Stimulated activated CD4-positive, alpha-beta T cell treated with anti-CD3 and anti-CD28 coated beads, Interleukin-1b, Interleukin-23, amount 100 ng/mL, for 1 hour (primary cell): ENCODE measurements at places on chromosomes 16 and 17.

GRCh38 chr17:69093279-69093789 lies 32.6 kb upstream of the ABCA9 start:
- DNase-seq = no peak

DNA sequence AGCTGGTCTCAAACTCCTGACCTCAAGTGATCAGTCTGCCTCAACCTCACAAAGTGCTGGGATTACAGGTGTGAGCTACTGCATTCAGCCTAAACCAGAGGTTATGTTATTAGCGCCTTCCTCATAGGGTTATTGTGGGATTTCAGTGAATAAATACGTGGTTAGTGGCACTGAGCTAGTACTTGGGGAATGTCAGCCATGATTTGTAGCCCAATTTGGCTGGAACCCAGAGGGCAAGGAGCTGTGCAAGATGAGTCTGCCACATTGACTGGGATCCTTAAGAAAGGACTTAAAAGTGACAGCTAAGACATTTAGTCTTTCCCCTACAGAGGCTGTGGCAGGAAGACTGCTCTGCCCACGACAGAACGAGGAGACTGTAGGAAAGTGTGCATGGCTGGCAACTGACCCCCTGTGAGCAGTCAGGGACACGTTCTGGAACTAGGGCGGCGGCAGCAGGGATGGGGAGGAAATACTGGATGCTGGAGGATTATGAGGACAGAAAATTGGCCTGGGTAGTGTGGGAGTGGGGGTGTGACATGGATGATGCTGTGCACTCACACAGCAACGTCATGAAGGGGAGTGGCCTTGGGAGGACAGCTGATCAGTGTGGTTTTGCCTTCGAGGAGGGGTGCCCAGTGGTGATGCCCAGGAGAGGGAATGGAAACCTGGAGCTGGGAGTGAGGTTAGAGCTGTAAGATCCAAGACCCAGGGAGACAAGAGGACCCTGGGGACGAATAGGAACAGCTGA lies 14.6 kb downstream of the ATP5PD start:
- peak; percentile 32 for DNase-seq

- no peak for DNase-seq
Observed at GRCh38 chr17:47225911-47226688, 17.0 kb downstream of the MYL4 start.

- no peak for DNase-seq
Observed at GRCh38 chr17:83183951-83184506, 104.6 kb downstream of the METRNL start.

GRCh38 chr17:34171245-34171818 lies 83.8 kb upstream of the CCL2 start:
- no peak for DNase-seq

DNA sequence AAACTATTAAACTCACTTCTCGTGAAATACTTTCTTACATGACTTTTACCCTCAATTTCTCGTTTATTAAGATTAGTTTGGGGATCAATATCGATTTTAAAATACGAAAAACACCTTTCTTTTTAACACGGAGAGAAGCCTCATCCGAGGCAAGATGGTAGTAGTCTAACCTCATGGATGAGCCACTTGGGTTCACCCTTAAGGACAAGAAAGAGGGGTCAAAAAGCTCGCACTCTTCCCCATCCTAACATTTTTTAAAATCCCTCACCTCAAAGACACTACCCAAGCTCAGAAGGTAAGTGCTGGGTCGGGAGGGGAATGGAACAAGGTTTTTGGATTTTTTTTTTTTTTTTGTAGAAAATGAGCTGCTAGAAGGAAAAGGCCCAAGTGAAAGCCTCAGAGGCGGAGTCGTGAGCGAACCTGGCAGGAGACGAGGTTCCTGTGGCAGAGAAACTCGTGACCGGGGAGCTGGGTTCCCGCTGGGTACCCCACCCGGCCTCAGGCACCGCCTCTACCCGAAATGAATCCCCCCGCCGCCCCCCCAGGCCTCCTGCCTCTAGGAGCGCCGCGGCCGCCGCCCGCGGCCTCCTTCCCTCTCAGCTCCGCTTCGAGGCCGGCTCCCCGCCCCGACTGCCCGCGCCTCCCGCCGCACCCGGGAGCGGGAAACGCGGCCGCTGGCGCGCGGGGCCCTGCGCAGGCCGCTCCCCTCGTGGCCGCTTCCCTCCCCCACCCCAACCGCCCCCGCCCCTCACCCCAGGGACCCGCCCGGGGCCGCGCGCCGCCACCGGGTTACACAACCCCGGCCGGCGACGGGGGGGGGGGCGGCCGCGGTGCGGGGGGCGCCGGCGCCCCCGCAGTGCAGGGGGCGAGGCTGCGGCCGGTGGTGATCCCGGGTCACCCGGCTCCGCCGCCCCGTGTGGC lies 1.6 kb downstream of the NUFIP2 start:
- DNase-seq = no peak

DNA sequence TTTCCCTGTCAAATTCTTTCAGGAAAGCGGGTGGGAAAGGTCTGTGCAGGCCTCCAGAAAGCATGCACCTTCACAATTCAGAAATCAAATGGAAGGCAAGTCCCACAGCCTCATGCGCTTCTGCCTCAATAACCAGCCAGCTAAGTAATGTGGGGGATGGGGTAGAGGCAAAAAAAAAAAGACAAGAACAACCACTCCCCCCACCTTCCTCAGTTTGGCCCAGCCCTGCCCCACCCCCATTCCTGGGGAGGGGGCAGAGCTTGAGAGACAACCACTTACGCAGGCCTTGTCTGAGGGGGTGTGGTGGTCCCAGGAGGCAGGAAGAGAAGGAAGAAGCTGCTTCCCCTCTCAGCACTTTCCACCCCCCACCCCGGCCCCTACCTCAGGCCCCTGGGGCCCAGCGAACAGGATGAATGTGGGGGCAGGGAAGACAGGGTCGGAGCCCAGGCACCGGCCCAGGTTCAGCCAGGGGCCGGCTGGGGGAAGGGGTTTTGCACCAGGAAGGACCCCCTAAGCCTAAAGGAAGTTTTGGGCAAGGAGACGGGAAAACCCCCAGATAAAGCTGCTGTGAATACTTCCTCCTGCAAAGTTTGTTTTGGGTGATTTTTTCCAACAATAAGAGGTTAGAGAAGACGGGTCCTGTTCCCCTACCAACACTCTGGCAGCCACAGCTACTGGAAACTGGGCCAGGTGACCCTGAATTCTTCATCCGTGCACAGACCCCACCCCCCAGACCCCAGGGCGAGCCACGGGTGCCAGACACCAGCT lies 1.2 kb downstream of the JUP start:
- no peak for DNase-seq

DNA sequence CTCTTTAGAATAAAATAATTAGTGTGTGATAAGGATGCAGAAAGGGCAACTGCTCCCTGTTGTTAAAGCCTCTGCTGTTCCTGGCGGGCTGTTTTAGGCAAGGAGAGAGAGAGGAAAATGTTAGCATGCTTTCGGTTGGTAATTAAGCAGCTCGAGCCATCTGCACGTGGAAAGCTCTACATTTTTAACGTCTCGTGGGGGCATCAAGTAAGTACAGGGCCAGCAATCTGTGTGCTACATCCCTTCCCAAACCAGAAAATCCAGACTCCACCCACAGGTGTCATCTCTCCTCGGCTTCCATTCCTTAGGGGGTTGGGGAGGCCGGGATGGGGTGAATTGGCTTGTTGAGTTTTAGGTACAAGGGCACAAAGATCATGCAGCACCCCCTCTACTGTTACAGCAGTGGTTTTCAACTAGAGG lies 62.4 kb upstream of the MARCHF10 start:
- DNase-seq = no peak

DNA sequence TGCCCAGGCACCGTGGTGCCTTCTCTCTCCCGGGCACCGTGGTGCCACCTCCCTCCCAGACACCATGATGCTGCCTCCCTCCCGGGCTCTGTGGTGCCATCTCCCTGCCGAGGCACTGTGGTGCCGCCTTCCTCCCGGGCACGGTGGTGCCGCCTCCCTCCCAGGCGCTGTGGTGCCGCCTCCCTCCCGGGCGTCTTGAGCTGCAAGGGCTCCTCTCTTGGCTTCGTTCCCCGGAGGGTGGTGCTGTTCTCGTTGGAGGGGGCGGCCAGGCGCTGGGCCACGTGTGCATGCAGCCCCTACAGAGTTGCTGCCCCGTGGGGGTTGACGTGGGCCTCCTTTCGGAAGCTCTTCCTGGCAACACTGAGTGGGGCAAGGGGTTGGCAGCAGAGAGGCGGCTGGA lies 8.2 kb downstream of the CENPX start:
- DNase-seq = no peak

DNA sequence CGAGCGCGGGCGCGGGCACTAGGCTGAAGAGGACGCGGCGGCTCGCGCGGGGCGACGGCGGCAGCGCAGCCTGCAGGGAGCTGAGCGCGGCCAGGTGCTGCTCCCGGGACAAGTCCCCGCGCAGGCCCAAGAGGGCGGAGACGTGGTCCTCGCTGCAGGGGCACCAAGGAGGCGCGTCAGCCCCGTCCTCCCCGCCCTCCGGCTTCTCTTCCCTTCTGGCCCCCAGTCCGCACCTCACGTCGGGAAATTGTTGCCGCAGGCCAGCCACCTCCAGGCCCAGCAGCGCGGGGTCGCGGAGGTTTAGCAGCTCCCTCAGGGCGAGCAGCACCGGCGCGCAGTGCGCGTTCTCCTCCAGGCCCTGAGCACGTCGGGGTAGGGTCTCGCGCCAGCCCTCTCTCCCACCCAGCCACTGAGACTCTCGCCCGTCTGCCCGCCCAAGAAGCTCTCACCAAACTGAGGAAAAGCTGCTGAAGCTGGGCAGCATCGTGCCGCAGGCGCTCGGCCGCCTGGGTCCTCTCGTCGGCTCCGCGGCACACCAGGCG lies 761 bp upstream of the MATCAP1 start:
- DNase-seq = no peak

DNA sequence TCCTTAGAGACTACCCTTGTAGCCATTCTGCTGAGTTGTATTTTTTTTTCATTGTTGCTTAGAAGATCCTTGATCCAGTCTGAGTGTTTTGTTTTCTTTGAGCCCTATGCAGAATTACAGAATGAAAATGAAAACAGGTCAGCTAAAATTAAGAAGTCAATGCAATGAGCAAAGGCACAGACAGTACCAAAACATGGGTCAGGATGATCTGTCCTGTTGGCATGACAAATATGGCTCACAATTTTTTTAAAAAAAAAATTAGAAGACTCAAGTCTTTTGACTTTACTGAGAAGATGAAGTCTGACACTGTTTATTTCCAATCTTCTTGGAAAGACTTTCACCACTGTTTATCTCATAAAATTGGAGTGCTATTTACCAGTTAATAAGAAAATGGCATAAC lies 32.4 kb downstream of the KCNJ16 start:
- DNase-seq = no peak

DNA sequence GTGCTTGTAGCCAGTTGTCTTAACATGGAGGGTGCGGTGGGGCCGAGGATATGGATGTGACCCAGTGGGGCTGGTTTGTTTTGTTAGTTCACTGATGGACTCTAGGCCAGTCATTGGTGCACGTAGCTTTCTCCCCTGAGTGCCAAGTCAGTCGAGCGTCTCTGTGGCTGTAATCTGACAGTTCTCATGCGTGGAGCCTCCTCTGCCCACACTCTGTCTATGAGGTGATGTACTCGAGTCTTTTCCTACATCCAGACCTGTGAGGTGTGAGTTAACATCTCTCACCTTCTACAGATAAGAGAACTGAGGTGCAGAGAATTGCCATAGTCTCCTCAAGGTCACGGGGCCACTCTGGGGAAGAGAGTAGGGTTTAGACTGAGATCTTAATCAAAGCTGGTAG lies 90.2 kb downstream of the MARCHF10 start:
- no peak for DNase-seq

GRCh38 chr16:49936791-49937190 lies 80.9 kb upstream of the ZNF423 start:
- DNase-seq = no peak

GRCh38 chr16:22267764-22268163 lies 29.4 kb upstream of the POLR3E start:
- DNase-seq = no peak

GRCh38 chr17:77383613-77384608 lies 243.1 kb downstream of the SEC14L1 start:
- no peak for DNase-seq

DNA sequence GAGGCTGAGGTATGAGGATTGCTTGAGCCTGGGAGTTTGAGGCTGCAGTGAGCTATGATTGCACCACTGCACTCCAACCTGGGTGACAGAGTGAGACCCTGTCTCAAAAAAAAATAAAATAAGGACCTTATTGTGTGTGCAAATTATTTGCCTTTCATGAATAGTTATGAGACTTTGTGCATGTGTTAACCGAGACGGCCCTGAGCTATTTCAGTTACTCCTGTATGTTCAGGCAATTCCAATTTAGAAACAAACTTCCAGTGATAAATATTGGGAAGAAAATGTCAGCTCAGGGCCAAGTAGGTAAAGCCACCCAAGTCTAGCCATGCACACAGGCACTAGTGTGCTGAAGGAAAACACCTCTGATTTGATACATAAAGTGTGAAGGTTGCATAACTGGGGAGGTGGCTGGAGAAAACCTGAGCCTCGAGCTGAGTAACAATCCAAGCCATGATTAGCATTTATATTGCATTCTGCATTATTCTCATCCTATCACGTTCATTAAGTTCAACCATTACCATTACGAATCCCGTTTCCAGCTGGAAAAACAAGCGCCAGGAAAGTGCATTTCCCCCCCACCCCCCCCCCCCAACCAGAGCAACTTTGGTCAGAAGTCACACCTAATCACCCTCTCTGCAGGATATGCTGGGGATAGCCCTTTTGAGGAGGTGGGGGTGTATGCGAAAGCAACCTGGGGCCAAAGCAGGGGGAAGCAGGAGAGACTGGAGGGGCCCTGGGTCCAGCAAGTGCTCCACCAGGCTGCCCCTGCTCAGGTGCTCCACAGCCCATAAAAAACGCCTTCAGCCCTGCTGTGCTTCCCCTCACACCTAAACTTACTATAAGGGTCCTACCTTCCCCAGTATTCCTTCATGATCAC lies 18.6 kb upstream of the ENDOV start:
- DNase-seq = no peak

- peak; percentile 40 for DNase-seq
Observed at GRCh38 chr17:80195671-80196529, 24.2 kb downstream of the SGSH start.

GRCh38 chr17:2076087-2076984 lies 21.4 kb downstream of the HIC1 start:
- no peak for DNase-seq

GRCh38 chr17:38908676-38909181 lies 16.7 kb upstream of the LASP1NB start:
- DNase-seq = no peak

DNA sequence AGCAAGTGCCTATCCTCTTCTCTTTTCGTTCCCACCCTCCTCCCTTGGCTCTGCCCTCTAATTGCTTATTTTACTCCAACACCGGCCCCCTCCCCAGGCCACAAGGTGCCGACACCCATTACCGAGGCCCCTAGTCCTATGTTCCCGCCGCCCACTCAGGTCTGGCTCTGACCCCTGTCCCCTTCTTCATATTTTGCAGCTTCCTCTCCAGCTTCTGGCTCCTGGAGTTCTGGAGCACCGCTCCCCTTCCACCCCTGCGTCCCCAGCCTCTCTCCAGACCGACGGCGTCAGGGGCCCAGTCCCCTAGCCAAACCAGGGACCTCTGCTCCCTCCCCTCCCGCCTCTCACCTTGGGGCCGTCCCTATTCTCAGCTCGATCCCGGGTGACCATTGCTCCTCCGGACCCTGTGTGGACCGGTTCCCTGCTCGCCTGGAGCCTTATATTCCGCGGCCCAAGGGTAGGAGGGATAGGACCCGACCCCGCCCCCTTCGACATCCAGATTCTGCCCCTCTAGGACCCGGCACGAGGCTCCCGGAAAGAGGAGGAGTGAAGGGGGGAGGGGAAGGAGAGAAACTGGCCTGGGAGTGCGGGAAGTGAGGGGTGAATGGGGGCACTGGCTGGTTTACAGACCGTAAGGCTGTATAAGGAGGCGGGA lies at the start of gene HES7:
HES7 (minus strand) TSS at position 412 of the 655 bp plus-strand sequence; CDS start at position 390, 22 bp downstream.
- no peak for DNase-seq

- DNase-seq = no peak
Observed at GRCh38 chr16:64272028-64272427, 849.8 kb downstream of the CDH11 start.
